CD4-positive, alpha-beta memory T cell (primary cell): ENCODE measurements at places on chromosomes 2 and 18. TPM values are rescaled to one million over a fixed set of nuclear protein-coding genes. Genes with fewer than 3 reads are reported as not detected.

GLI2 gene
- not detected for polyA plus RNA-seq

GRCh38 chr18:54316071-54316820 lies 41.4 kb downstream of the STARD6 start:
- DNase-seq: no peak

RAB12 gene
- polyA plus RNA-seq: 0.11 TPM

DNA sequence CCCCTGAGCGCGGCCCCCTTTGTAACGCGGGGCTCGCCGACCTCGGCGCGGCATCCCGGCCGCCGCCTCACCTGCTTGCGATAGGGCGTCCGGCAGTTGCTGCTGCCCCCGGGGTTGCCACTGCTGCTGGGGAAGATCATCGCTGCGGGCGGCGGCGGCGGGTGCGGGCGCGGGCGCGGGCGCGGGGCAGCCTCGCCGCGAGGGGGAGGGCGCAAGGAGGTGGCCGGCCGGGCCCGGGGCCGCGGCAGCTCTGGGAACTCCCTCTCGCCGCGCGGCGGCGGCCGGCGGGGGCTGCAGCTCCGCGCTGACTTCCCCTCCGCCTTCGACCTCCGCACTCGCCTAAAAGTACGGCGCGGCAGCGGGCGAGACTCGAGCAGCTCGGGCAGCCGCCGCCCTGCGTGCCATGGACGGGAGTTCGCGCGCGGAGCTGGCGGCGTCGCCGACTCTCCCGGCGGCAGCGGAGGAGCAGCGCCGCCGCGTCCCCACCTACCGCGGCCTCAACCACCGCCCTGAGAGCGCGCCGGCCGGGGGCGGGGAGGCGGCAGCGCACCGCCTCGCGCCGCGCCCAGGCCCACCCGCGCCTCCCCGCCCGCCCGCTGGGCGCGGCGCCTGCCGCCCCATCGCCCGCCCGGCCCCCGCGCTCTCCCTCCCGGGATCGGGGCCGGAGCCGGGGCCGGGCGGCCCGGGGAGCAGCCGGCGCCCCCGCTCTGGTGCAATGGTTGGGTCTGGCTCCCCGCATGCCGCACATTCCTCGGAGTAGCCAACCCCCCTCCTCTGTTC lies 86.0 kb downstream of the RBMS1 start:
- DNase-seq: peak; percentile 70

DNA sequence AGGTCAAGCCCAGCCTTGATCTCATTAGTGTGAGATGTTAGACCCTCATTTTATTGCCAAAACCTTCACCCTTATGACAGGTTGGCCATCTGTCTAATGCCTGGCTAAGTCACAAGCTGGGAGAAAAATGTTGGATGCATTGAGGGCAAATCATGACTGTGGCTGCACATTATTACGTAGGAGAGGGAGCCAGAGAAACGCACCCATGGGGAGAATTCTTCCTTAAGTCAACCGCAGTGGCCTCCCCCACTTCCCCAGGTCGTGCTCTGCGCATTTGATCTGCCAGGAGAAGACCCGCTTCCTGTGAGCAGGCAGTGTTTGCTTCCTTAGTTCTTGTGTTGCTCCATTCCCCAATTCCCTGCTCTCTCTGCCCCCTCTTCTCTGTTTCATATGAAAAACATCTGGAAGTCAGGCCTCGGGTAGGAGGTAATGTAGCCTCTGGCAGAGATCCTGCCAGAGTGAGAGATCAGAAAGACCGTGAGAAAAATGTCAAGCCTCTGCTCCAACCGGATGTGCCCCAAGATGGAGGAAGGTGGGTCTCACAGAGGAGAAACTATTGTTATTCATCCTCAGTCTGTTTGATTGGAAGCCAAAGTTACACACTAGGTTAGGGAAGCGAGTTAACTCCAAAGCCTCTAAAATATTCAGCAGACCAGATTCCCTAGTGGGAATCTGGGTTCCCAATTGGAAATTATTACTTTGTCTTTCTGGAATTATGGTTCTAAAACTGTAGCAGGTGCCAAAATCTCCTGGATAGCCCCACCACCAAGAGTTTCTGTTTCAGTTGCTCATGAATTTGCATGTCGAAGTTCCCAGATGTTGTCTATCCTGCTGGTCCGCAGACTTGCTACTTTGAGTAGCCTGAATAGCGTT lies 144.3 kb upstream of the PELI1 start:
- DNase-seq: no peak

GRCh38 chr18:43651057-43651456 lies 373.8 kb upstream of the SYT4 start:
- no peak for DNase-seq

FSIP2 gene
- polyA plus RNA-seq: not detected

HJURP gene
- not detected for polyA plus RNA-seq

ALLC gene
- not detected for polyA plus RNA-seq

- DNase-seq: no peak
Measured at GRCh38 chr2:45932278-45932975, 281.0 kb downstream of the PRKCE start.

DNA sequence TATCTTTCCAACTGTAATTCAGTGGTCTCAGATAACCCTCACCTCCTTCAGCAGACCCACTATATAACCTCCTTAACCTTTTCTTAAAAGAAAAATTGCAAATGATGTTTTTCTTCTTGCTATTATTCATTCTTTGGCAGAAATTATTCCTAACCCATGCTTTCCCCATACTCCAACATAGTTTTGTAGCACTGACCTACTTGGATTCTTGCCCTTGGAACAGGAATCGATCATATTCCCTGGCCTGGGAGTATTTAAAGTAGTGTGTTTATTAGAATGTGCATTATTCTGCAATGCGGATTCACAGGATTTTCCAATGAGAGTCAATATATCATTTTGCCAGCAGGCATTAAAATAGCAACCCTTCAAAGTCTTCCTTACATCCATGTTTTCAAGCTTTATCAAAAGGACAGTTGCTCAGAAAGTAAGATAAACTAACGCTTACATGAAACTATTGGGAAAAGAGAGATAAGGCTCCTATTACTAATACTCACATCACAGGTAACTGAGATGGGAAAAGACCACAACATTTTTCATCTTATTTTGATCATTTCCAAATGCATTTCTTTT lies 37.4 kb downstream of the CHN1 start:
- DNase-seq: no peak

CFC1 gene
- not detected for polyA plus RNA-seq

DNA sequence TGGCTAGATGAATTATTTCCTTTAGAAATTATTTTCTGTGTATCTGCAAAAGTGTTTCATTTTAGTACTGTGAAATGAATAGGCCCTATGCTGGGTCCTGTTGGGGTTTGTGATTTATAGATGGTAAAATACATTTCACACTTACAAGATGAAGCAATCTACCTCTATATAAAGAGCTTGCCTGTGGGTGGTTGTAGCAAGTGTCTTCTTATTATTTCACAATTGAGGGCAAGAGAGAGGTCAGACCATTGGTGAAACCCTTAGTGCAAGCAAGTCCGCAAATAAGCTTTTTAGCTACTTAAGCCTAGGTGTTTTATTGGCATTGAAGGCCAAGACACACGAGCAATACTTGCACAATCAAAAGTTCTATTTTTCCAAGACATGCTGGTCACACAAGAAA lies 153.1 kb downstream of the FMNL2 start:
- DNase-seq: no peak

DNA sequence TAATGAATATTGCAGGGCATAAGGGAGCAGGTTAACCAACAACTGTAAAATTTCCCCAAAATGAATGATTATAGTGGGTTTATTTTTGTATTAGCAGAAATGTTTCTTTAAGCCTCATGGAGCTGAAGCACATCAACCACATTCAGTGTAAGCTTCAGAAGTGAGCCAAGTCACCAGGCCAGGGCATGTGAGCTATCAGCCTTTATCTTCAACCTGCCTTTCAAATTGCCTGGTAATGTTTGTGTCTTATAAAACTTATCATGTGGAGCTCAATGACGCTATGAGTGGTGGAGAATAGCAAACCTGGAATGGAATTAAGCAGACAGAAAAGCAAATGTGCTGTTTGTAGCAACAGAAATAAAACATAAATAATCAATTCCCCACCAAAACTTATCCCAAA lies 1068.4 kb downstream of the LRP1B start:
- DNase-seq: no peak

ZNG1B gene
- polyA plus RNA-seq: 43.1 TPM

DNA sequence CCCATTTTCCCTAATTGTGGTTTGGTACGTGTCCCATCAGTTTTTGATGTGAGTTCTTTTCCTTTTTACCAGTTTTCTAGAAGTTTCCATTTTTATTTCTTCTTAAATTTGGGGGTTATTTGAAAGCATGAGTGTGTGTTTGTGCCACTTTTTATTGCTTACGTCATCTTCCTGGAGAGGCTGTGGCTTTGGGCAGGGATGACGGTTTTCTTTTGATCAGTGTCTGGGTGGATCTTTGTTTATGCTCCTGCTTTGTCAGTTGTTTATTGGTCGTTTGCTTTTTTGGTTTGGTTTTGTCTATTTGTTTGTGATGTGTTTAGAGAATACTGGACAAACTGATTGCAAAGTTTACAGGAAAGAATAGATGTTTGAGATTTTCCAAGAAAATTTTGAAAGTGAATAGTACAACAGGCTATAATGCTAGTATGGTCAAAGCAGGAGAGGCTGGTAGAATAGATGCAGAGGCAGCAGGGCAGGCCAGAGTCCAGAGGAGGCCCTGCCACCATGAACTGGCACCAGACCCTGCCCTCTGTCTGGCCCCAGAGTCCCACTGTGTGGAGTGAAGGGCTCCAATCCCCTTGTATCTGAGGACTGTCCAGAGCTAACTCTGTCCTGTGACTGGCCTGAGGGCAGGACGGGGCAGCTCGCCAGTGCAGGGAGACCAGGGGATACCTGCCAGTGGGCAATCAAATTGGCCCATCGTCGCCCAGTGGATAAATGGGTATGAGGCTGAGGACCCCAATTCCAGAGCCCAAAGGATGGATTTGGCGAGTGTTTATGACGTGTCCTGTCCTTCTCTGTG lies 23.4 kb upstream of the SNED1 start:
- peak; percentile 45 for DNase-seq

DNA sequence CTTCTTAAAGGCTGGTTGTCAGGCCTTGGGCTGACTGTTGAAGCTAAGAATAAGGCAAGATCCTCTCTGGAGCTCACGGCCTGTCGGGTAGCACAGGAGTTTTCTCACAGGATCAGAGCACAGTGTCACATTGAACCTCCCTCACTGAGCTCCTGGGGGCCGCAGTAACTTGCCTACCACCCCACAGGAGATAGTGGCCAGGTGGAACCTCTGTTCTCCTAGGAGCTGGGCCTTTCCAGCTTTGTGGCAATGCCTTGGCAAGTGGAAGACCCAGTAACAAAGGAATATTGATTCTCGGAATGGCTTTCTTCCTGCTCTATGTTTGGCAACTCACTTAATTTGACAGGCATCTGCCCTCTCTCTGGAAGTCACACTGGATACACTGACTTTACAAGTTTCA lies 1.2 kb upstream of the ALK start:
- no peak for DNase-seq

GRCh38 chr2:26685989-26686839 lies 6.3 kb upstream of the KCNK3 start:
- no peak for DNase-seq

- no peak for DNase-seq
Measured at GRCh38 chr2:38097988-38098385, 22.0 kb upstream of the CYP1B1 start.

CAPN14 gene
- 0.16 TPM for polyA plus RNA-seq

HMSD gene
- not detected for polyA plus RNA-seq

GRCh38 chr2:231299267-231299666 lies 96.2 kb upstream of the B3GNT7 start:
- no peak for DNase-seq

DNA sequence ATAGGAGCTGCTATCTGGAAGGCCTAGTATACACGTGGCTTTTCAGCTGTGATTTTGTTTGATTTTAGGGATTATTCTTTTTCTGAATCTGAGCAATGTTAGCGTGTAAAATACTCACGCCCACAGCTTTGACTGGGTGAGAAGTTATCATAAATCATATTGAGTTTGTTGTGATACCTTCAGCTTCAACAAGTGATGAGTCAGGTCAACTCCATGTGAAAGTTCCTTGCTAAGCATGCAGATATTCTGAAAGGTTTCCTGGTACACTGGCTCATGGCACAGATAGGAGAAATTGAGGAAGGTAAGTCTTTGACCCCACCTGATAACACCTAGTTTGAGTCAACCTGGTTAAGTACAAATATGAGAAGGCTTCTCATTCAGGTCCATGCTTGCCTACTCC lies at the start of gene GKN1:
GKN1 (plus strand) TSS at position 386 of the 400 bp plus-strand sequence. CDS start 42 bp downstream, outside the sequence.
- DNase-seq: no peak

- no peak for DNase-seq
Measured at GRCh38 chr18:31380912-31381311, 4.3 kb downstream of the DSG4 start.

TOGARAM2 gene
- 1.6 TPM for polyA plus RNA-seq

- DNase-seq: no peak
Measured at GRCh38 chr2:157178874-157179273, 78.6 kb upstream of the GALNT5 start.

GRCh38 chr18:55522011-55522410 lies 66.0 kb downstream of the TCF4 start:
- DNase-seq: no peak
